ENCODE measurements at places on chromosomes 13 and 19.

GRCh38 chr13:44605721-44606120 is 29.6 kb upstream of the TSC22D1 start:
- no peak for DNase-seq

GRCh38 chr13:30045916-30046704 is 195.7 kb upstream of the UBL3 start:
- DNase-seq, result no peak

DNA sequence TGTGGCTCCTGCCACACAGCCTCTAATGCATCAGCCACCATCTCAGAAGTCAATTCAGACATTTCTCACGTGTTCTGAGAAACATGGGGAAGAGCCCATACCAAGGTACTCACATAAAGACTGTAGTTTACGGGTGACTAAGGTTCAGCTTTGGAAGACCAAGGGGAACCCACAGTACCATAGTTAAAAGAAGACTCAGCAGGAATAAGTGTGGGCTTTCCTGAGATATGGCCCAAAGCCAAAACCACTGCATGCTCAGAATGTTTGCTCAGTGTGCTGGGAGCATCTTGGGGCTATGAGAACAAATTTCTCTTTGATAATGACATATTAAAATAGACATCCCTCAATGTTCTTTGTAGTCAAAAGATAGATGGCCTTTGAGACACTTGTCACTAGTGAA is 283.8 kb downstream of the DCT start:
- DNase-seq, result peak; percentile 11

DNA sequence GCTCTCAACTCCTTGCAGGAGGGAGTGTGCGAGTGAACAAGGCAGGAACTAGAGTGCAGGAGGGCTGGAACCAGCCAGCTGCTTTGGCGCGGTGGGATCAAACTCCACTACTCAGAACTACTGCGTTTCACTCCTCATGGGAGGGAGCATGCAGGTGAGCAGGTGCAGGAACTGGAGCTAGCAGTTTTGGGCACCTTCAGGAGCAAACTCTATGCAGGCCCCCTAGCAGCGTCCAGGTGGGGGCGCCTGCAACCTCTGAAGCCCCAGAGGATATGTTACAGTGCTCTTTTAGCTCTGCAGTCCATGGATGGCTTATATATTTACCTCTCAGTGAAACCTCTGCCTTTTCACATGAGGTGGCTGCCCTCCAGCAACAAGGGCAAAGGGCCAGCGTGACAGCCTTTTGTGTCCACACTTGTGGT is 1303.4 kb downstream of the PCDH9 start:
- no peak for DNase-seq

GRCh38 chr13:54574791-54575190 is 1546.2 kb downstream of the OLFM4 start:
- DNase-seq, result no peak

GRCh38 chr19:46369817-46370216 is 22.9 kb downstream of the PPP5C start:
- no peak for DNase-seq

GRCh38 chr13:61192826-61193225 is 222.8 kb downstream of the PCDH20 start:
- DNase-seq, result no peak

DNA sequence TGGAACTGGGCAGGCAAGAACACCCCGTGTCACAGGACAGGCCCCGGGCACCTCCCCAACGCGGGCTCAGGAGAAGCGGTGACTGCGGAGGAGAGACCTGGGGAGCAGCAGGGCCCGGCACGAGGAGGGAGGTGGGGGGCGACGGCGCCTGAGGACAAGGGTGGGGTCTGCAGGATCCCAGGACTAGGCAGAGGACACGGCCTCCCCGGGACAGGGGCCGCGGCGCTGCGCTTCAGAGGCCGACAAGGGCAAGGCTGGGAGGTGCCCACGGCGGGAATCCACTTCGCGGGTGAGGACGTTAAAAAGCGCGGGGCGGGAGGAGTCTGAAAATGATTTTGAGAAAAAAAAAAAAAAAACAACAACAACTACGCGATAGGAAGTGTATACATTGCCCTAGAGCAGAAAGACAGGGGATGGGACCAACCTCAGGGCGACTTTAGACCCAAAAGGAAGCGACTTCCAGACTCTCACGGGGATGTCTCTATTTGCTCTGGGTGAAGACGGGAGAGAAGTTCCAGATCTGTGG is 44.9 kb downstream of the ZNF611 start:
- DNase-seq, result no peak

GRCh38 chr19:17184371-17184841 is 30.8 kb upstream of the USE1 start:
- DNase-seq, result no peak

DNA sequence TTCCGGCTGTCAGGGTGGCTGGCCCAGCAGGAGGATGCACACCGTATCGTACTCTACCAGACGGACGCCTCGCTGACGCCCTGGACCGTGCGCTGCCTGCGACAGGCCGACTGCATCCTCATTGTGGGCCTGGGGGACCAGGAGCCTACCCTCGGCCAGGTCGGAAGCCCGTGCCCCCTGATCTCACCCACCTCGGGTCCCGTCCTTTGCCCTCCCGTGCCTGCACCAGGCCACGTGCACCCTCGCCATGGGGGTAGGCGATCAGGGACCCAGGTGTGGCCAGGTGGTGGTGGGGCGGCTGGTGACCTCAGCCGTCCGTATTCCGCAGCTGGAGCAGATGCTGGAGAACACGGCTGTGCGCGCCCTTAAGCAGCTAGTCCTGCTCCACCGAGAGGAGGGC is 19.0 kb downstream of the PNPLA6 start:
- DNase-seq, result no peak

DNA sequence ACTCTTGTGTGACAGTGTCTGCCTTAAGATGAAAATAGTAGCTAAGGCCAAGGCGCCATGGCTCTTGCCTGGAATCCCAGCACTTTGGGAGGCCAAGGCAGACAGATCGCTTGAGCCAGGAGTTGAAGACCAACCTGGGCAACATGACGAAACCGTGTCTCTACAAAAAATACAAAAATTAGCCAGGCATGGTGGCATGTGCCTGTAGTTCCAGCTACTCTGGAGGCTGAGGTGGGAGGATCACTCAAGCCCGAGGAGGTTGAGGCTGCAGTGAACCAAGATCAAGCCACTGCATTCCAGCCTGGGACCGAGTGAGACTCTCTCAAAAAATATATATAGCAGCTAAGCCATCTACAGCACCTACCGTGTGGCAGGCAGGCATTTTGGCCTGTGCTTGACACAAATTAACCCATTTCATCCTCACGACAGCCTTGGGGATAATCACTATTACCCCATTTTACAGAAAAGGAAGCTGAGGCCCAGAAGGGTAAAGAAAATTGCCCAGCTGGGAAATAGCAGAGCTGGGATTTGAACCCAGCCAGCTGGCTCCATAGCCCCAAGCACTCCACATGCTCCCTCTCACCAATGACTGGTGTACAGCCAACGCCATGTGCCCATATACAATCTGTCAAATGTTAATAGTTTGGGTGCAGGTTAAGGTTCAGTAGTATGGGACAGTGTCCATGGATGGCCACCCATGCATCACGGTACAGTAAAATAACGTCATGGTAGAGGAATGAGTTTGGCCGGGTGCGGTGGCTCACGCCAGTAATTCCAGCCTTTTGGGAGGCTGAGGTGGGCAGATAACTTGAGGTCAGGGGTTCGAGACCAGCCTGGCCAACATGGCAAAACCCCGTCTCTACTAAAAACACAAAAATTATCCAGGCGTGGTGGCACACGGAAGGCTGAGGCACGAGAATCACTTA is 3.1 kb downstream of the SLC1A5 start:
- DNase-seq, result no peak
